CD4-positive, alpha-beta memory T cell (primary cell): ENCODE measurements at places on chromosomes 3 and 15. TPM values are rescaled to one million over a fixed set of nuclear protein-coding genes. Genes with fewer than 3 reads are reported as not detected.

Gene ZNF502
- polyA plus RNA-seq: 4.0 TPM

Gene C2CD4A
- not detected for polyA plus RNA-seq

Gene SEMA3G
- not detected for polyA plus RNA-seq

Gene PEX5L
- 0.06 TPM for polyA plus RNA-seq

Gene TNFSF10
- polyA plus RNA-seq: 107 TPM

Gene KLHL40
- polyA plus RNA-seq: not detected

Gene CPA3
- not detected for polyA plus RNA-seq

Gene ZIC1
- polyA plus RNA-seq: not detected

Gene OXTR
- 0.15 TPM for polyA plus RNA-seq

Gene LRTM1
- polyA plus RNA-seq: not detected

Gene SLC22A14
- 0.10 TPM for polyA plus RNA-seq

Gene GOLGA6L7
- not detected for polyA plus RNA-seq

Gene OR4F6
- not detected for polyA plus RNA-seq

Gene DNASE1L3
- not detected for polyA plus RNA-seq

Gene GOLGA6L2
- polyA plus RNA-seq: not detected

Gene EIF4A2
- 242 TPM for polyA plus RNA-seq

Gene ST3GAL6
- 0.15 TPM for polyA plus RNA-seq

Gene TLR9
- polyA plus RNA-seq: not detected

Gene FAM174B
- 3.3 TPM for polyA plus RNA-seq

Gene ZNF619
- polyA plus RNA-seq: 2.9 TPM

Gene MCF2L2
- 3.7 TPM for polyA plus RNA-seq

Gene TRIM42
- polyA plus RNA-seq: not detected

Gene ISL2
- polyA plus RNA-seq: not detected

Gene OR5H6
- polyA plus RNA-seq: not detected

Gene P2RY12
- not detected for polyA plus RNA-seq

Gene CHAC1
- polyA plus RNA-seq: 0.43 TPM

Gene PTX3
- not detected for polyA plus RNA-seq

Gene PSTPIP1
- polyA plus RNA-seq: 62.4 TPM

Gene CHST13
- polyA plus RNA-seq: not detected
